ENCODE measurements at places on chromosomes 5 and 9.
A peak's percentile ranks its signal among the peaks of the same experiment; 100 is the strongest.

- no peak for DNase-seq
Observed at GRCh38 chr5:169788168-169788567, 151.1 kb downstream of the DOCK2 start.

- DNase-seq = peak; percentile 43
Observed at GRCh38 chr9:129886226-129887174, 51.2 kb downstream of the USP20 start.

DNA sequence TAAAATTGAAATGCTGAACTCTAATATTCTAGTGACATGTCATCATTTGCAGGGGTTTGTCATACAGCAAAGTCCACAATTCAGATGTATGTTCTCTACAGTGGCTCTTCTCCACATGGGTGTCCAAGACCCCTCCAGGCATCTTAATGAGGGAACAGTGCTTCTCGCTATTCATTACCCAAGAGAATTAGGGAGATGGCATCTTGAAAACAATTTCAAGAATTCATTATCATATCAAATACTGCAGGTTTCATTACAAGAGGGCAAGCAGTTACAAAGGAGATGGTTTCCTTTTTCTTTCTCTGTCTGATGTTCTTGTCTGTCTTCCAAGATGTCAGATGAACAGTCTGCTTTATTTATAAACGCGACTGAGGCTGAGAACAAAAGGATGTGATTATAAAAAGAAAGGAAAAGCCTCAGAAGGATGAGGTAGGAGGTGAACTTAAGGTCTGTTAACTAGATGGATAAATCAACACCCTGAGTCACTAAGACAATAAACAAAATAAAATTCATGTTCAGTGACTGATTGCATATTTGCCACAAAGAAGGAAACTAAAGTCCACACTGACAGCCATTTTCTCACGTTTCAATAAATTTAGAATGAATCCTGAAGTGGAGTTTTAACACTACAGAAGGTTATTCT, 326.7 kb upstream of the EFNA5 start:
- no peak for DNase-seq

DNA sequence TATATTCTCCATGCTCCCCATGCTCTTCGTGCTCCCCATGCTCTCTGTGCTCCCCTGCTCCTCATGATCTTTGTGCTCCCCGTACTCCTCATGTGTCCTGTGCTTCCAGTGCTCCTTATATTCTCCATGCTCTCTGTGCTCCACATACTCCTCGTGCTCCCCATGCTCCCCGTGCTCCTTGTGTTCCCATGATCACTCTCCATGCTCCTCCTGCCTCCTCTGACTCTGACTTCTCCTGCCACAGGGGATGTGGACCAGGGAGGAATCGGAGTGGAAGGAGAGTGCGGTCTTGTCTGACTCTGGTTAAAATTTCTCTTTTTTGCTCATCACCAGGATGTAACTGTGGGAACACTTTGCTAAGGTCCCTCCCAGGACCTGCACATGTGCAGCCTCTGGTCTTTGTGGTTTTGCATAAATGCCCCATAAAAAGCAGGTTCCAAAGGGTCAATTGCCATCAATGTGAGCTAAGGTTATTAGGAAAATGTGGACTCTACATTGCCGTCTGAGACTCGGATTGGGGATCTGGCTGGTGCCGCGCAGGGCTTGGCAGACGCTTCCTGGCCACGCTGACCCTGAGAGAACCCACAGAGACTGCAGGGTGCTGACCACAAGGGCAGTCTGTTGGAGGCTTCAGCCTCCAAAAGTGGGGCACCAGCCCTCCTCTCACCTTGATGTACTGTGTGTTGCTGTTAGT, 52.5 kb downstream of the TRIP13 start:
- DNase-seq = no peak

DNA sequence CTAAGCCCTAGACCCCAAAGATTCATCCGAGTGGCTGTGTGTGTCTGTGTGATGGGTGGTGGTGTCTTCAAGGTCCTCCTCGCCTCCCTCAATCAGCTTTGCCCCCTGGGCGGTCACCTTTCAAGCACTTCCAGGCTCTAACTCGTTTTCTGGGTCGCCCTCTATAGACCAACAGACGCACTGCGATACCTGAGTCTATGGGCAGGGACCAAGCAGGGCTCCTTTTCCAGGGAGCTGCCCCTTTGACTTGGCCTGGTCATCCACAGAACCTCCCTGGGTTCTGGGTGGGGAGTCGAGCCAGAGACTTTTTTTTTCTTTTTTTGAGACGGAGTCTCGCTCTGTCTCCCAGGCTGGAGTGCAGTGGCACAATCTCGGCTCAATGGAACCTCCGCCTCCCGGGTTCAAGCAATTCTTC, 1.1 kb downstream of the SLC27A4 start:
- DNase-seq = peak; percentile 81

- DNase-seq = no peak
Observed at GRCh38 chr5:35120715-35121114, 73.0 kb upstream of the AGXT2 start.

GRCh38 chr5:172095368-172096206, 89.1 kb upstream of the FBXW11 start:
- DNase-seq = no peak

DNA sequence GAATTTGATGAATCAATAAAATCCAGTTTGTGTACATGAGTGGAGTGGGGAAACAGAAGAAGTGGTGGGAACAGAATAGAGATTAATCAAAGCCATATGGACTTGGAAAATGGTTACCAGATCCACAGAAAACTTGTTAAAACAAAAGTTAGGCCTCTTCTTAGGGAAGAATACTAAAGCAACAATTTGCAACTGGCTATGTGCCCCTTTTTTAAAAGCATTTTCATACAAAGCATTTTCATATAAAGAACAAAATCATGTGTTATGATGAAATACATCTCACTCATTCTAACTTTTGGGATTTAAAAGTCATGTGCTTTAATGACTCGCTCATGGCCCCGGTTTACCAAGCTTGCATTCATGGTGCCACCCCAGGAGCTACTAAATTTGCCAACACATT, 276.9 kb downstream of the EFNA5 start:
- DNase-seq = no peak

GRCh38 chr9:16191691-16192402, 639.0 kb downstream of the CCDC171 start:
- peak; percentile 65 for DNase-seq

DNA sequence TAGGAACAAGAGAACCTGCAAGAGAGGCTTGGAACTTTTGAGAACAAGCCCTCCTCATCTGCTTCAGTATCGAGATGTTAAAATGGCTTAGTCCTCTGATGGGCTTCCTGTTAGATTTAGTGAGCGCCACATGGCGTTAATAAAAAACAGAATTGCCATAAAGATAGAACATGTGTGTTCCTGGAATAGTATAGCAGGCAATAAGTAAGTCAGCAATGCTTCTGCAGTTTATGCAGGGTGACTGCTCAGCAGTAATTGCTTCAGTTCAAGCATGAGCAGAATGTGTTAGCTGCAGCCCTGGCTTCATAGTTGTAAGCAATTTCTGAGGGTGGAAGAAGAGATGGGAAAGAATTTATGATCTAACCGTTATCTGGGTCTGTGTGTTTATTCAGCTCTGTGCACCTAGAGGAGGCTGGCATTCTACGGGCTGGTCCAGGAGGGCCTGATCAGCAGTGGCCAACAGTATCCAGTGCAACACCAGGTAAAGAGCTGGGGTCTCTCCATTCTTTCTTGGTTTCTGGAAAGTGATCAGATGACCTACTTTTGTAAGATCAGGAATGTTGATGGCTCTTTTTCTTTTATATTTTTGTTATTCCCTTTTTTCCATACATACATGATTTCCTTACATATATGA, 15.9 kb downstream of the PCDHAC2 start:
- no peak for DNase-seq

- DNase-seq = no peak
Observed at GRCh38 chr9:121242959-121243346, 25.0 kb upstream of the GSN start.

DNA sequence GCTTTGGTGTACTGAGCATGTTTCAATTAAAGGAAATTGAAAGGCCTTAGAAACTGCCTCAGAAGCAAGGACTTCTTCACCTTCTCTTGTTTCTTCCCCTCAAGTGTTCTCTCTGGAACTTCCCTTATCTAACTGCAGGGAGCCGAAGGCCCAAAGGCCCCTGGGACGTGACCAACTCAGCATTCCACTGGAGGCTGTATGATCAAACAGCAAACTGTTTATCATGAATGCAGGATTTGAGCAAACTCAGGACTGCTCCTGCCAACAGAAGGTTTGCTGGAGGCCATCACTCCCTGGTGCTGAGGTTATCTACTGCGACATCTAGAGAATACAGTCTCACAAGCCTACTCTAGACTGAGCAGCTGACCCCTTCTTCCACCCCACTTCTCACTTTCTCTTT, 4.8 kb upstream of the CDH10 start:
- DNase-seq = no peak

- no peak for DNase-seq
Observed at GRCh38 chr5:172049226-172049796, 42.9 kb upstream of the FBXW11 start.

GRCh38 chr9:2319421-2319820, 302.2 kb upstream of the VLDLR start:
- DNase-seq = no peak

DNA sequence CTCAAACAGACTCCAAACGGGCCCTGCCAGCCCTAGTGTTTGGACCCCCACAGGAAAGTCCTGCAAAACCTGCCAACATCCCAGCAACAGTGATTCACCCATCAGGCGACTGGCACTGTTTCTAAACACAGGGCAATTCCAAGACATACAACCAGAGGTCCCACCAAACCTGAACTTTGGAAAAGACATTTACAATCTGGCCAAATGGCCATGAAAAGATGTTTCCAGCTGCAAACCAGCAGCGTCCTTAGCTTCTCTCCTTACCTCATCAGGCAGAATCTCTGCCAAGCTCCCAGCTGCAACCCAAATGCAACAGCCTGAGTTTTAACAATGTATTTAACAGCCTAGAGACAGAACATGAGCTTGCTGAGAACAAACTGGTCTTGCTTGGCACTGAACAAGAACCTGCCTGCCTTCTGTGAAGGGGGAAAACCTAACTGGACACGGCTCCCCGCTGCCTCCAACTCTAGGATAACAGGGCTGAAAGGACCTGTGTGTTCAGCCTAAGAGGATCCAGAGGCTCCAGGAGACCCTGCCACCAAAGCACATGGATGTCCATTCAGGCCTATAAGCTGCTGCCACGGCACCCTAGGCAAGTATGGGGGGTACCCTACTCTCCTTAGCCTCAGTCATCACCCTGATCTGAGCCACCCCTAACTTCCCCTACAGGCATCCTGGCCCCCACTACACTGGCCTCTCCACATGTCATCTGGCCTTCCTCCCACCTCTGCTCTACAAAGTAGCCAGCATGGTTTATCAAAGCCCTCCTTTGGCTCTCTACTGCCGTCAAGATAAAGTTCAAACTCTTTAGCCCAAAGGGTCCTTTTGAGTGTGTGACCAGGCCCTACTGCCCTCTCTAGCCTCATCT, 5.6 kb downstream of the P4HA2 start:
- peak; percentile 64 for DNase-seq

DNA sequence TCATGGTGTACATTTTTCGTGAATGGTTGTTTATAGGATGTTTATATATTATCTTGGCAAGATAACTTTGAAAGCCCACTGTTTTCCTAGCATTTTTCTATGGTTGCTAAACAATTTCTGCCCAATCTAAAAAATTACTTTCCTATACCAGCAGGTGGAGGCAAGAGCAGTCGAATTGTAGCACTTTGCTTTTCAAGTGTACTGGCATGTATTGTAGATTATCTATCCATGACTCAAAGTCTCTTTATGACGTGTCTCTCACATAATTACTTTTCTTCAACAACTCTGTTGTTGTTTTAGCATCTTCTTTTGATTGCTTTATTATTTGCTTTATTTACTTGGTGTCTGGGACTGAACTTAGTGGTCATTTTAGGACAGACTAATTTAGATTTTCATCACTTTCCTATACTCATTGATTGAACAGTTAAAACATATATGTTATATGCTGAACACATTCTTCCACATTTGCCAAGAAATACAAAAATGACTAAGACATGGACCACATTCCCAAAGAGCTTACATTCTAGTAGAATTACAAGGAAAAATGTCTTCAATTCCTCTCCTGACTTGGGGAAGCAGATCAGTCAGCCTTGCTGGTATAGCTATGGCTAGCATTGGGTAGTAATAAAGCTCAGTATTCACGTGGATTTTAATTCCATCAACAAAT, 20.7 kb downstream of the NLN start:
- no peak for DNase-seq

DNA sequence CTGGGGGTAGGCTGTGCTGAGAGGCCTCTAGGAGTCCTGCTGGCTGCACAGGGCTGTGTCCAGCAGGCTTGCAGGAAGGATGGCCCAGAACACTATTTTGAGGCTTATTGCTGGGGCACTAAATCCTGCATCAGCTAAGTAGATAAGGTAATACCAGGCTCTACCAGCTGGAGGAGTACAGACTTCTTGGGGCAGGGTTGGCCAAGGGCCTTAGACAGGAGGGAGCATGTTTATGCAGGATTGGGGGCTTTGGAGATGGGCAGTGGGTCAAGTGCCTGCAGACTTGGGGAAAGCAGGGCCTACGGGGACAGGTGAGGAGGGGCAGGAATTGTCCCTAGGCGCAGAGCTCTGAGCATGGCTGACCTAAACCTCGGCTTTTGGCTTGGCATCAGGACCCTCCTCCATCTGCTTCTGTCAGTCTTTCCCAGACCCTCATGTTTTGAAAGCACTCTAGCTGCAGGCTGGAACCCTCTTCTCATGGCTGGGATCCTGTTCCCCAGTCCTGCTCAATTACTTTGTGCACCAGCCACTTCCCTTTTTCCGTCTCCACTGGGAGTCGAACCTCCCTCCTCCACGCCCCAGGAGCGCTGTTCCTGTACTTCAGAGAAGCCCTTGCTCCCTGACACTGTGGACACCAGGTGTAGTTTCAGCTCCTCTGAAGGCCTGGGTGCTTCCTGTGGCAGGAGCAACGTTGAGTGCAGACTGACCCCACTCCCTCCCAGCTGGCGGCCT, 61.0 kb upstream of the SPTLC1 start:
- DNase-seq = no peak

GRCh38 chr5:172380301-172380986, 73.9 kb downstream of the SH3PXD2B start:
- DNase-seq = no peak

DNA sequence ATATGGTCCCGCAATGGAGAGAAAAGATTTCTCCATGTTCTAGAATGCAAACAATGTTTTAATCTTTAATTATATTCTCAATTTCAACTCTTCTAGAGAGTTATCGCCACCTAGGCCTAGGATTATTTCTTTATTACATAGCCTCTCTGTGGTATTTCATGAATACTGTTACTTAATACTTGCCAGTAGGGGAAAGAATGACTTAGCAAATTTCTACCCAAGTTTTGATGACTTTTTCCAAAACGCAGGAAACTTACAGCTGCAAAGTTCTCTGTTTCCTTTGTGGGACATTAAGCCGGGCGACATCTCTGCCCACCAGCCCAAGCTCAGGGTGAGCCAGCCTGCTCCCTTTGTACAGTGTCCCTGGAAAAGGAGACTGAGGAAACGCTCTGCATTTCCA, 73.8 kb downstream of the MED27 start:
- no peak for DNase-seq
